CD4-positive, alpha-beta T cell treated with Interleukin-10 for 1 hour (primary cell): ENCODE measurements at places on chromosomes 4 and X.
A peak's percentile ranks its signal among the peaks of the same experiment; 100 is the strongest.

DNA sequence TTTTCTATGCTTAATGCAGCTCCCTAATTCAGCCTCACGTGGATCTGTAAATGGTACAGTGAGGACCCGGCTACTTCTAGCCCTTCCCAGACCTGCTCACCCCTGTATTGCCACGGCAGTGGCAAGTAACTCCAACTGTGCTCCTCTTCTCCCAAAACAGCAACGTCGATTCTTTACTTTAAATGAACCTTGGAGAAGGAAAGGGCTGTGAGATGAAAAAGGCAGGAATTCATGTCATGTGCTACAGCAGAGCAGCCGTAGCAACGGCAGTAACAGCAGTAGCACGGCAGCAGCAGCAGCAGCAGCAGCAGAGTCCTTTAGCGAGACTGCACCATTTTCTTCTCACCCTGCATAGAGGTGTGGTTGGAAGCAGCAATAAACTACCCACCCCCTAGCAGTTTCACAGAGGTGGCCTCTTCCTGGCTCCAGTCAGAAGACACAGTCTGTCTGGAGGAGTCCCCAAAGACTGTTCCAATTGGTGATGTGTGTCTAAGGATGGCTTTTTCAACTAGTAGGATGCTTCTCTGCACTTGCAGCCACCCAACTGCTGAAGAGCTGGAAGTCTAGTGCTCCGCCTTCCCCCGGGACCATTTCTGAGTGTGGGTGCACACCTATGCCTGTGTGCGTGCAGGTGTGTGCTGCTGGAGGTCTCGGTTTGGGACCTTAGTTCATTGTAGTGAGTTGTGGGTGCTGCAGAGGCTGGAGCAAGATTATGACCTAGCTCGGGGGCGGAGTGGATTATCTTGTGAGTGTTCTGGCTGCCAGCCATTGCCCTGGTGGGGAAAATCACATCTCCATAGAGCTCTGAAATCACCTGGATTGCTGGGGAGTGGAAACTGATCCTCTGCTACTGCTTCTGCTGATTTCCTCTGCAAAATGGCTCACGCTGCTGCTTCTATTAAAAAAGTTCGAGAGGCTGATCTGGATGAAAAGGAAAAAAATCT is 67.2 kb downstream of the ANK2 start:
- DNase-seq = no peak

GRCh38 chr4:127140306-127140705 is 492.5 kb upstream of the INTU start:
- DNase-seq = no peak

DNA sequence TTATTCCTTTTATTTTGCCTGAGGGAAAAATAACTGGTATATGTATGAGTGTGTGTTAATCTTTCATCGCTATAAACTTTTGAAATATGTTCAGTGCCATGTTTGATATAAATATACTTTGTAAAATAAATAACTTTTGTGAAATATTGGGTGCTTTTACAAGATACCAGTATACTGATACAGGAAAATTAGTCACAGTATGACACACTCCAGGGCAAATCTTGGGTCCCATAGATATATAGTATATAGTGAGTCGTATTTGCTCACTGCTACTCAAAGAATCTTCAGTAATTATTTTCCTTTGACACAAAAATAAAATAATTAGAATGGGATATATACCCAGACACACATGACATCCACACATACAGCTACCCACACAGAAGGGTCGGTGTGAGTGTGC is 472.3 kb downstream of the GRID2 start:
- no peak for DNase-seq

- no peak for DNase-seq
These were observed 275.3 kb upstream of the SPOCK3 start for GRCh38 chr4:167509551-167509950.

- DNase-seq = peak; percentile 55
These were observed 1.2 kb downstream of the GABRB1 start for GRCh38 chr4:47032405-47033106.

GRCh38 chr4:15466596-15466995 is 3.1 kb upstream of the CC2D2A start:
- no peak for DNase-seq

DNA sequence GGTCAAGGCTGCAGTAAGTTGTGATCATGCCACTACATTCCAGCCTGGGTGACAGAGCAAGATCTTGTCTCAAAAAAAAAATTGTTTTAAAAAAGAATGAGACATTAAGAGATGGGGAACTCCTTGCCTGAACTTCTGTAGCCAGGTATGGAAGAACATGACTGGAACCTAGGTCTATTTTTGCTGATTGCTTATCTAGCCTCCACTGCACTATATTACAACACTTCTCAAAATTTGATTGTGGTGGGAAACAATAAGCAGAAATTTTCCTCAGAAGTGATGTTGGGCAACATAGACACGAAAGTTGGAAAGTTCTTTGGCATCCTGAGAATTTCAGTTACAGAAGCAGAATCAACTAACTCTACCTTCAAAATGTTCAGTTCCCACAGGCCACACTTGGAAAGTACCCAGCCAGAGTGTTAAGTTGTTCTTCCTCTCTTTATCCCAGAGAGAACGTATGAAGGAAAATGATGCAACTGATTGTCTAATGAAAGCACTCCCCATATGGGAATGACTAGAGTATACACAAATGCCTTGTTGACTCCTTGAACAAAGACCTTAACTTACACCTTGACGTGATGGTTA is 50.0 kb downstream of the LUZP4 start:
- no peak for DNase-seq

- no peak for DNase-seq
These were observed 8.4 kb upstream of the VSIG1 start for GRCh38 chrX:108036298-108036973.

DNA sequence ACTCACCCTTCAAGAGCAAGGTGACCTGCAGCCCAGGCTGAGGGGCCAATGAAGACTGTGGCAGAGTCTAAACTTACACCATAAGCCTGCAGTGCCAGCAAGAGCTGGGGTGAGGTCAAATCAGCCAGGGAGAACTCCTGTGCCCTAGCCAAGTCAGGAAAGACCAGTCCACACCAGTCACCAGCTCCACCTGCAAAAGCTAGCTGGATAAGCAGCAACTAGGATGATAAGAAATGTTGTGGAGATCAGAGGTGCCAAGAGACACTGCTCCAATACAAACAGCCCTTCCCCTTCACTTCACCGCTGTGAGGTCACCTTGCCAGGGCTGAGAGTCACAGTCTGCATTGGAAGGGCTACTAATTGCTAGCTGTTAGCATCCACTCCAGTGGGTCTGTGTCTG is 31.3 kb downstream of the NIPAL1 start:
- DNase-seq = no peak

- no peak for DNase-seq
These were observed 48.3 kb downstream of the GPR143 start for GRCh38 chrX:9717376-9717775.

DNA sequence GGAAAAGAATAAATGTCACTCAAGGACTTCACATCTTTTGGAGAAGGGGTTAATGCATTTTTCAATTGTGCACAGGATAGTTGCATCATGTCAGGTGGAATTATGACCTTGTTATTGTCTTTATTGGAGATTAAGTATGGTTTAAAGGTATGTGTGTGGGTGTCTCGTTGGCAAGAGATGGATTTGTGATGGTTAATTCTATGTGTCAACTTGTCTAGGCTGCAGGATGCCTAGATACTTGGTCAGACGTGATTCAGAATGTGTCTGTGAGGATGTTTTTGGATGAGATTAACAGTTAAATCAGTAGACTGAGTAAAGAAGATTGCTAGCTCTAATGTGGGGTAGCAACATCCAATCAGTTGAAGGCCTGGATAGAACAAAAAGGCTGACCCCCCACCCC is 42.2 kb upstream of the HSD17B10 start:
- no peak for DNase-seq

DNA sequence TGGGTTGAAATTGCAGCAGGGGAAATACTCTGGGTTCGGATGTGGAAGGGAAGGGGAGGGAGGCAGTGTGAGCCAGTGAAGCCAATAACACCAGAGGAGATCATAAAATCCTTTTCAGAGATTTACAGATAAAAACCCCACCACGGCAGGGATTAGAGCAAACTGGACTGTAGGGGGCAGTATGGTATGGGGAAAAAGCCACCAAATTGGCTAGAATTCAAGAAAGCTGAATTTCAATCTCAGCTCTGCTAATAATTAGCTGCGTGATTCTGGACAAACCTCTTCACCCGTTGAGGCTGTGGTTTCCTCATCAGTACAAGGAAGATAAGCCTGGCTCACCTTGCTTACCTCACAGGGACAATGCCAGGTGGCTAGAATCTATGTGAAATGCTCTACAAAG is 108.1 kb downstream of the ATG4A start:
- DNase-seq = peak; percentile 0

DNA sequence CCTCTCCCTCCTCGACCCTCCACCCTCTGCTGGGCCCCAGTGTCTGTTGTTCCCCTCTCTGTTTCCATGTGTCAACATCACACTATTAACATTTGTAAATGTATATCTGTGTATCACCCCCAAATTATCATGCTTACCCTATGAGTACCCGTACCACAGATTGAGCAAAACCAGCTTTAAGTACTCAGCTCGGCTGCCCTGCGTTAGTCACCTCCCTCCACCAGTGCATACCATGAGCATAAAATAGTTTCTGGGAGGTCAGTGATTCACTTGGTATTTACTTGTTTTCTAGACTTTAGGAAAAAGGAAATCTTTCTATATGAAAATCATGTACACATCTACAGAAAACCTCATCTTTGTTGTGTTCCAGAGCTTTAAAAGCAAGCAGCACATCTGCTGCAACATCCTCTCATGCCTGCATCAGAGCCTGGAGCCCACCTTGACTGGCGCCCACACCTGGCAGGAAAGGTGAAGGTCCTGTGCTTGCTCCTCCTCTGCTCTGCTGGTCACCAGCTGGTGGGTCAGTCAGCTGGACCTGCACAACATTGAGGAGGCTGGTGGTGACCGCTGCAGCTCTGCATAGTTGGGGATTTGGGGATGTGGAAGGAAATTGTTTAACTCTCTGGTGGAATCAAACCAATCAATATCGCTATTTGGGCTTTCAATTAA is 214.4 kb upstream of the KLF3 start:
- DNase-seq = no peak

GRCh38 chrX:49003696-49004095 is 1.6 kb upstream of the GRIPAP1 start:
- no peak for DNase-seq

DNA sequence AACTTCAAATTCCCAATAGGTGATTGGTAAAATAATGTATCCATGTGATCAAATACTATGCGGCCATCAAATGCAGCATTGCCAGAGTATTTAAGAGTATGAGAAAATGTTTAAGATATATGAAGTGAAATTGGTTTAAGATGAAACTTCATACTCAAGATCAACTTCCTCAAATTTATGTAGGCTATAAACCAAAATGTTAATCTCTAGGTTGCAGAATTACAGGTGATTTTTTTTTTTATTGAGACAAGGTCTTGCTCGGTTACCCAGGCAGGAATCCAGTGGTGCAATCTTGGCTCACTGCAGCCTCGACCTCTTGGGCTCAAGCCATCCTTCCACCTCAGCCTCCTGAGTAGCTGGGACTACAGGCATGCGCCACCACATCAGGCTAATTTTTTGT is 25.3 kb downstream of the ACSL4 start:
- no peak for DNase-seq

GRCh38 chr4:76569225-76569624 is 134.2 kb downstream of the SHROOM3 start:
- no peak for DNase-seq

- no peak for DNase-seq
These were observed 1.3 kb downstream of the TBL1X start for GRCh38 chrX:9466124-9466495.

- no peak for DNase-seq
These were observed 353.0 kb downstream of the FBXO8 start for GRCh38 chr4:173930329-173930967.

GRCh38 chrX:17860811-17861488 is at the start of gene RAI2:
TSS of gene RAI2 (minus strand) at chrX:17861298. CDS start at chrX:17802010, 59,288 bp downstream.
- DNase-seq = peak; percentile 27

GRCh38 chr4:37685823-37686372 is 278 bp downstream of the RELL1 start:
- no peak for DNase-seq

DNA sequence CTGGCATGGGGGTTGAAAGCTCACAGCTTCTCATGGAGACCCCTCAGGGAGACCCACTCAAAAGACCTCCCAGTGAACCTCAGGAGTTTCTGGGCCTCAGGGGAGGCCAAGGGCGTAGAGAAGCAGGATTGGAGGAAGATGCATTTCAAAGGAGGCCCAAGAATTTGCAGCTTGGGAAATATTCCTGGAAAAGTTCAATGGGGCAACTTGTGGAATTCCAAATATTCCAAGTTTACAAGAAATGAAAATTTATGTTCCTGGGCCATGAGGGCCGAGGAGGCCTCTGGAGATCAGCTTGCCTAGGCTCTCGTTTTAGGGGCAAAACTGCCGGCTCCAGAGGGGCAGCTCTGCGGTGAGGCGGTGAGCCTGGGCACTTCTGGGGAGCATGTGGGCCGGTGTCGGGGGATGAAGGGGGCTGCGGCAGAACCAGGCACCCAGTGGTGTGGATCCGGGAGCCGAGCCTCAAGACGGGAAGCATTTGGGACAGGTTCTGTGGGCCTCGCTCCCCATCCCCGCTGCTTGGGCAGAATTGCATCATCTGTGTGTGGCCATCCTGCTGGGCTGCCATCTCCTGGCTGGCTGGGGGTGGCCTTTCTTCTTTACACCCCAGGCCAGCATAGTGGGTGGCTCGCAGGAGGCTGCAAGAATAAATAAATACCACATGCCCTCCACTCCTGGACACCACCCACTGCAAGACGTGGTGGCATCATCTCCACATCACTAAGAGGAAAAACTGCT is 54.6 kb upstream of the GPR78 start:
- DNase-seq = no peak

- DNase-seq = no peak
These were observed 108.8 kb downstream of the CPZ start for GRCh38 chr4:8701126-8702019.

DNA sequence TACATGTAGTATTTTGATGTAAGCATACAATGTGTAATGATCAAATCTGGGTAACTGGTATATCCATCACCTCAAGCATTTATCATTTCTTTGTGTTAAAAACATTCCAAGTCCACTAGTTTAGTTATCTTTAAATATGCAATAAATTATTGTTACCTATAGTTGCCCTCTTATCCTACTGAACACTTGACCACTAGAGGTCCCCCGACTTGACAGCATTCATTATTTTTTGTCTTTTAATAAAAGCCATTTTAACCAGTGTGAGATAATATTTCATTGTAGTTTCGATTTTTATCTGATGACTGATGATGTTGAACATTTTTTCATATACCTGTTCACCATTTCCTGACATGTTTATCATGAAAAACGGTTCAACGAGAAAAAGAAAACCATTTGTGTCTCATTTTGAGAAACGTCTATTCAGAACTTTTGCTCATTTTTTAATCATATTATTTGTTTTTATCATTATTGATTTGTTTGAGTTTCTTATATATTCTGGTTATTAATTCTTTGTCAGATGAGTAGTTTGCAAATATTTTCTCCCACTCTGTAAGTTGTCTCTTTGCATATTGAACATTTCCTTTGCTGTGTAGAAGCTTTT is 199.0 kb upstream of the CXXC4 start:
- DNase-seq = peak; percentile 2

GRCh38 chr4:85939595-85939994 is 420.3 kb downstream of the MAPK10 start:
- DNase-seq = no peak

- no peak for DNase-seq
These were observed 73.1 kb downstream of the ADGRL3 start for GRCh38 chr4:61273233-61273632.

- DNase-seq = no peak
These were observed 165.3 kb upstream of the FTHL17 start for GRCh38 chrX:31237189-31237588.

GRCh38 chr4:163697121-163697520 is 202.6 kb downstream of the TMA16 start:
- DNase-seq = no peak
